ENCODE measurements at places on chromosomes 1 and 21. TPM values are rescaled to one million over a fixed set of nuclear protein-coding genes. Genes with fewer than 3 reads are reported as not detected.

The DIRAS3 gene
- 2.2 TPM for total RNA-seq

The C8B gene
- not detected for total RNA-seq

The C1orf21 gene
- 17.5 TPM for total RNA-seq

The RNF187 gene
- total RNA-seq, result 67.8 TPM

The ANGPTL1 gene
- total RNA-seq, result 1.1 TPM

The ETV3L gene
- not detected for total RNA-seq

The B3GALT6 gene
- 34.9 TPM for total RNA-seq

The TRIM67 gene
- total RNA-seq, result under 0.01 TPM

The NCF2 gene
- not detected for total RNA-seq

The CHODL gene
- 0.16 TPM for total RNA-seq
